ENCODE measurements at places on chromosomes 16 and 17.

GRCh38 chr16:1810106-1810505 lies 16.5 kb downstream of the HAGH start:
- DNase-seq = no peak

DNA sequence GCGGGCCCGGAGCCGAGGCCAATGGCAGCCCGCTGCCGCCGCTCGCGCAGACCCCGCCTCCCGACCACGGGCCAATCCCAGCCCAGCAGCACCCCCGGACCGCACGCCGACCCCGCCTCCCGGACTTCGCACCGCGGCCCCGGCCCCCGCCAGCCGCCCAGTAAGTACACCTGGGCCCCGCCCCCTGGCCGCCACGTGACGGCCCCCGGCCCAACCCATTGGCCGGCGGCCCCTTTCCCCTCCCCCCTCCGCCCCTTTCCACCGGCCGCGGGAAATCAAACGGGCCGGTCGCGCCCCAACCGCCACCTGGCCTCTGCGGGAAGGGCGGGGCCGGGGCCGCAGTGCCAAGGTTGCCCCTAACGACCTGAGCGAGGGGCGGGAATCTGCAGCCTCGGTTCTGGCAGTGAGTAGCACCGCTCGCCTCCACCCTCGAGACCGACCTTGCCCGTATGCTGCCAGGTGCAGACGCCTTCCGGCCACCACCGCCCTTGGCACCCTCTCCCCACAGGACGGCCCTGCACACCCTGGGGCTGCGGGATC lies at the start of gene YBX2:
Gene YBX2, minus strand, starts transcription at position 26 of the 540 bp plus-strand sequence. CDS start 139 bp downstream, outside the sequence.
- DNase-seq = no peak

- DNase-seq = no peak
These were observed 206.3 kb downstream of the RAB11FIP4 start for GRCh38 chr17:31597646-31598398.

- DNase-seq = no peak
These were observed 7.3 kb downstream of the CACNA1H start for GRCh38 chr16:1159973-1160772.

DNA sequence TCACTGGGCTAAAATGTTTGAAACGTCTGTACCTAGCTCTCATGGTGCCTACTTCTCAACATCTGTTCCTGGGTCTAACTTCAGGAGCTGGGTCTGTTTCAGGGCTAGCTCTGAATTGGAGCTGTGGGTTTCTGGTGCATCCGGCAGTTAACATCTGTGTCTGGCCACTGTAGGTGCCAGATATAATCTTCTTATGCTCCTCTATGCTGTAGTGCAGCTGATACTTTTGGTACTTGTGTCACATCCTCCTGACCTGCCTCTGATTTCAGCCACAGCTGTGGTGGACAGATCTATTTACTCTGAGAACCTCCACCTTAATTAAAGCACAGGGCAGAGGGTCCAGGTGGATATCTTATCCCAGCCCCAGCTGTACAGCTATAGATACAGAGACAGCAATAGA lies 496.5 kb upstream of the CDH11 start:
- DNase-seq = no peak

GRCh38 chr16:88727871-88728270 lies 21.6 kb downstream of the CTU2 start:
- no peak for DNase-seq

DNA sequence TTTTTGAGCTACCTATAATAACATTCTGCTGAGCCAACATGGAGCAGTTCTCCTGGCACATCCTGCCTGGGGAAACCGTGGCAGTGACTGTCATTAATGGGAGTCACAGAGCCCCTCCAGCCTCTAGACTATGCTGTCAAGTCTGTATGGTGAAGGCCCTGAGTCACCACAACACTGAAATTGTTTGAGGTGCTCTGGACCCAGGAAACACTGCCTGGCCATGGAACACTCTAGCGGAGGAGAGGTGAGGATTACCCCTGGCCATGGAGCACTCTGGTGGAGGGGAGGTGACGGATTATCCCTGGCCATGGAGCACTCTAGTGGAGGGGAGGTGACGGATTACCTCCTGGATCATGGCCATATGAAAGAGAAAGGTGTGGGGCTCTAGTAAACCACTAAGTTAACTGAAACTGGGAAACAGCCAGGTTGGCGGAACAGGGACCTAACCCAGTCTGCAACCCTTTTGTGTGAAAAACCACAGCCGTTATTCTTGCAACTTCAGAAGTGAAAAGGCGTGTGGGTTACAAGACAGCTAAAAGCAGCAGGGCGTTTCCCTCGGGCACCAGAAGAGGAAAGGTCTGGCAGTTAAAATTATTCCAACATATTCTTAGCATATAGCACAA lies 156.7 kb downstream of the KCNJ12 start:
- DNase-seq = no peak

DNA sequence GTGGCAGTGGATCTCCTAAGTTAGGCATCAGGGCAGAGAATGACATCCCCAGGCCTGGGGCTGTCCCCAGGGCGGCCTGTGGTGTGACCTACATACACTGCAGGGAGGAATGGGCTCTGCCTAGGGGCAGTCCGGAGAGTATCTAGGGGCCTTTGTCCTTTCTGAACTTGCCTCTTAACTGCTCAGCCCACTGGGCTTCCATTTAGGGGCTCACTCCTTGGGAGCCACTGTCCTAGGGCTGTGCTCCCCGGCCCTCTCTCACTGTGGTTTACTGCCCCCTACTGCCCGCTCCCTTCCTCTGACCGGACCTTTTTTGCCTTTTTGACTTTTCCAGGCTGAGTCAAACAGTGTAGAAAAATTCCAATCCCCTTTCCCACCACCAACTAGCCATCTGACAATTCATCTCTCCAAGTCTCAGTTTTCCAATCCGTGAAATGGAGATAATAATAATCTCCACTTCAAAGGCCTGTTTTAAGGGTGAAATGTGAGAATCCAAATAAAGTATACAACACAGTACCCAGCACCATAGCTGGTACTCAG lies 66.8 kb downstream of the DNAH3 start:
- DNase-seq = peak; percentile 3

GRCh38 chr17:49976163-49976827 lies 7.3 kb downstream of the DLX4 start:
- DNase-seq = no peak

DNA sequence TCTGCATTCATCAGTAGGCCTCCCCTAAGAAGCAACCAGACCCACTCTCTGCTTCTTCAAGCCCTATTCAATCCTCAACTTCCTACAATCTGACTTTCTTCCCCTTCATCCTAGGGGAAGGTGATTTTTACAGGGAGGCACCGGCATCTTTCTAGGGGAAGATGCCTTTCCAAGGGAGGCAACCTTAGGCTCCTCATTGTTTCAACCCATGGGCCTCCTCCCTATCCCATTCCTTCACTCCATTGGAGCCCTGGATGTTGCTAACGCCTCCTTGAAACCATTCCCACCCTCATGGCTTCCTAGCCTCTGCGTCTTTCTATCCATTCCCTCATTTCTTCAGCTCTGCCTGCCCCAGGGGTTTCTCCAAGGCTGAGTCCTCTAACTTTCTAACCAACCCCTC lies 2.7 kb upstream of the CUEDC1 start:
- no peak for DNase-seq

GRCh38 chr16:85983606-85984230 lies 84.8 kb downstream of the IRF8 start:
- DNase-seq = no peak

DNA sequence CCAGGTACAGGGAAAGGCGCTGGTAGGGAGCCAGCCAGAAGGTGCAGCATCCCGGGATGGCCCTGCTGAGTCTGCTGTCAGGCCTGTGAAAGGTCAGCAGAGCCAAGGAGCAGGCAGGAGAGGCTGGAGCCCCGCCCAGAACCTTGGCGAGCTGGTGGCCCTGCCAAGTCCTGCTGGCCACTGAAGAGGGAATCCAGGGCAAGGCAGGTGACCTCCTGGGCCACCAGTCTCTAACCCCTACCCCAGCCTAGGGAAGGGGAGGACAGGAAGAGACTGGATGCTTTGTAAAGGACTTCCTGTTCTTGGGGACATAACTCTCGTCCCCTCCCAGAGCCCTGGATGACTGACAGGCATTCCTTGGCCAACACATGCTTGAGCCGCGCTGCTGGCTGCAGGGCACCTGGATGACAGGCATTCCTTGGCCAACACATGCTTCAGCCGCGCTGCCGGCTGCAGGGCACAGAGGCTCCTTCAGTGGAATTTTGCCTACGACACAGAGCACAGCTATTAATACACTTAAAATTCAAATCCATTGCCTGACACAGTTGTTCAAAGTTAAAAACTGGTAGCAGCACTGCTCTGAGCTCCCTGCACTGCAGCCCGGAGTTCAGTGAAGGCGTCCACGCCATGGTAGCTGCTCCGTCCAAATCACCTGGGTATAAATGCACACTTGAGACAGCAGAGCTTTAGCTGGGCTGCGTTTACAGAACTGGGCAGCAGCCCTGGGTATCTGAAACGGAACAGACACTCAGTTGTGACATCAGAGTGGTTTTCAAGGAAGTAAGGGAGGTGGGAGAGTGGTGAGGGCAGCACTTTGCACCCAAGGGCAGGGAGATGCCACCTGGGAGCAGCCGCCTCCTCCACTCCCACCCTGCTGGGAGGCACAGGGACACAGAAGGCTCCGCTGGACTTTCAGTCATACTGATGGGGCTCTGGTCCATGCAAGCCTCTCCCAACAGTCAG lies 2.0 kb upstream of the BRICD5 start:
- DNase-seq = no peak

DNA sequence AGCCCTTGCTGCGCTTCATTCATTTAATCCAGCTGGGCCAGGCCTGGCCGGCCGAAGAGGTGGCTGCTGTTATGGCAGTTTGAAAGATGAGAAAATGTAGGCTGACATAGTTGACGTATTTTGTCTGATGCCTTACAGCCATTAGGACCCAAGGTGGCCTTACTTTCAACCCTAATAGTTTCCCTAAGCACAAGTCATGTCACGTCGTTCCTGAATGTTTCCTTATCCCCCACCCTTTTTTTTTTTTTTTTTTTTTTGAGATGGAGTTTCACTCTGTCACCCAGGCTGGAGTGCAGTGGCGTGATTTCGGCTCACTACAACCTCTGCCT lies 307 bp upstream of the GOT2 start:
- DNase-seq = no peak

GRCh38 chr17:73302189-73302588 lies 9.6 kb downstream of the CDC42EP4 start:
- no peak for DNase-seq

DNA sequence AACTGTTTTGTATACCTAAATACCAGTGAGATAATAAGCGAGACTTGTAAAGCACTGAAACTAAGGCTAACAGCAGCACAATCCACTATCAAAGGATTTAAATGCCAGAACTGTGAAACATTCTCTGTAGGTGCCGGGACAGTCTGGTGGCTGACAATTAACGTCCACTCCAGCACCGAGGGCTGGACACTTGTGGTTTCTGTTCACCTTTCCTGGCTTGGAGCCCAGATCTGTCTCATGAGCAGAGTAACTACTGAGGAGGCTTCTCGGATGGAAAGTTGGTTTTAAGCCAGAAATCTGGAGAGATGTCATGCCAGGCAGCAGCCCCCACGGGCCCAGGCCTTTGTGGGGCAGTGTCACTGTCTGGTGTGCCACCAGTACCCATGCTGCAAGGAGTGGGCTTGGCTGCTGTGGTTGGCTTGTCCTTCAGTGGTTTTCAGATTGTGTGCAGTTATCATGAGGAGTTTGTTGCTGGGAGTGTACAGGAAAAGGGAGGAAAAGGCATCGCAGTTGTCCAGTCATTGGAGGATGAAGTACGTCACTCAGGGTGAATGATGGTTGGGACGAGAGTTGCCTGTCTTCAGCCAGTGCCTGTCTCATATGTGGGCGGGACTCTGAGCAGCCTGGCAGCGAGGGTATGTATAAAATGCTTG lies 35.5 kb downstream of the UBN1 start:
- DNase-seq = no peak

- DNase-seq = no peak
These were observed 122.8 kb upstream of the TBX2 start for GRCh38 chr17:61276806-61277205.

DNA sequence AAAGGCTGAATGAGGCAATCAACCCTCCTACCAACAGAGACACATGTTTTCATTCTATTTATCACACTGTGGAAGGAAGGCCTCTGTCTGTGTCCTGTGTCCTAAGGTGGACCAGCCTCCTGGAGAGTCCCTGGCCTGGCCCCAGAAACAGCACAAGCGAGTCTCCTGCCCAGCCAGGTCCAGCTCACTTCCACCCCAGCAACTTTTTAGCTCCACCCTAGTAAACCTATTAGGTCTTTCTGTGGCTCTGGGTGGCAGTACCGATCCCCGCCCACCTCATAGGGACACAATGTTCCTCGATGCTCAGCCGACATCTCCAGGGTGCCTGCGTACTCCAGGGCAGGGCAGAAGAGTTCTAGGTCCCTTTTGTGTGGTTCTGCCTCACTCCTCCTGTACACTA lies 10.7 kb downstream of the DRC3 start:
- no peak for DNase-seq

DNA sequence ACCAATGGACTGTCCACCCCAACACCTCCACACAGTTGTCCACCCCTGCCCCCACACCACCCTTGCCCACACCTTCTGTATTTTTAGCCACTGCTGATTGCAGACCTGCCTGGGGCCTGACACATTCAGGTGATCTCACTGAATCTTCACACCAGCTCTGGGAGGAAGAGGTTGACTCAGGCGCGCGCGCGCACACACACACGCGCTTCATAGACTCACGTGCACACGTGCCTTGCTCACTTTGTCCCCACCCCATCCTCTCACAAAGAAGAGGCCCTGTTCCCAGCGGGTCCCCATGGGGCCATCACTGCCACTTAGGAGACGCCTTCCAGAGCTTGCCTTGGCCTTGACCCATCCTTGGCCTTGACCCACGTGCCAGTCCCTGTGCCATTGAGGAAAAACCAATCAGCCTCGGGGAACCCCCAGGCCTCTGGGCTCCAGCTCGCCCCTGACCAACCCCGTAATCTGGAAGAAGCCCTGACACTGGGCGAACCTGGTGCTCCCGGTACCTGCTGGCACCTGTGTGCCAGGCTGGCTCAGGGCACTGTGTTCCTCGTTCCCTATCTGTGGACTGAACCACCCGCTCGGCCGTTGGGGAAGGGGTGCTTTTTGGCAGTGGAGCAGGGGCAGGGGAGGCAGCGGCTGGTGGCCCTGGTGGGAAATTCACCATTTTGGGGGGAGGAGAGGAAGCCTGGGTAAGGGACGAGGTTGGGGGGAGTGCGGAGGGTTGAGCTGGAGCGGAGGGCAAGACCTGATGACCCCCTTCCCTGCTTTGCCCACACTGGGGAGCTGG lies 3.2 kb downstream of the NLGN2 start:
- DNase-seq = no peak

DNA sequence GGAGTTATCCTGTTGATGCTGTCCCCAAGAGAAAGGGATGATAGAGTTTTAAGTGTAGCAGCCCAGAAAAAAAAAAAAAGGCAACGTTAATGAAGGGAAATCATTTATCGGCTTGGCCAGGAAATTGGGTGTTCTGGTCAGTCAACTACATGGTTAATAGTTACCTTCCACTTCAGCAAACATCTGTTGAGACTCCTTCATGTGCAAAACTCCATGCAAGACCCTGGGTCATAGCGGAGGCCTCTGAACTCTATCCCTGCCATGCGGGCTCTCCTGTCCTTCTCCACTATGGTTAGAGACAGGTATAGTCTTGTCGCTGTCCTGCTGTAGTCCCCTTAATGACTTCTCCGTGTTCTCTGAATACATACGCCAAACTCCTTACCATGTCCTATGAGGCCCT lies 3.5 kb upstream of the LYRM9 start:
- no peak for DNase-seq

GRCh38 chr16:29765167-29766032 lies 12.7 kb upstream of the ZG16 start:
- DNase-seq = no peak

Data from activated CD8-positive, alpha-beta memory T cell treated with anti-CD3 and anti-CD28 coated beads for 1 hour (primary cell).